ENCODE measurements at places on chromosomes 3 and 15.

DNA sequence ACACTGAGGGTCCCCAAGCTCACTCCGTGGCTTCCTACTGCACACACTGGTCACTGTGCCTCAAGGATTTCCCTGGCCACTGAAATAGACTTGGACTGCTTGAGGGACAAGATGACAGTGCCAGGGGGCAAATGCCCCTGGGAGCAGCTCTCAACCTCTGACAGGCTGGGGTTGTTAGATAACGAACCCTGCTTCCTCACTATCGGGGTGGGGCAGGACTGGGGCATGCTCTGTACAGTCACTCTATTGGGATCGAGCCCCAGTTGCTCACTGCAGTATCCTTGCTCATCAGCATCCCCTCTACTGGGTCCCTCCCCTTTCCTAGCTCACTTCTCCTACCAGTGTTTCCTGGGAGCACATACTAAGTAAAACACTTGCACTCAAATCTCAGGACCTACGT, 610.8 kb downstream of the NTRK3 start:
- DNase-seq = no peak

- no peak for DNase-seq
Measured at GRCh38 chr3:45199837-45200648, 26.0 kb downstream of the TMEM158 start.

- no peak for DNase-seq
Measured at GRCh38 chr3:73213896-73214295, 152.4 kb downstream of the EBLN2 start.

GRCh38 chr3:121505256-121505655, 40.5 kb downstream of the POLQ start:
- no peak for DNase-seq

GRCh38 chr3:143633816-143634215, 214.5 kb downstream of the SLC9A9 start:
- DNase-seq = no peak

- DNase-seq = no peak
Measured at GRCh38 chr15:101310161-101310480, 15.1 kb upstream of the SNRPA1 start.

- no peak for DNase-seq
Measured at GRCh38 chr15:57198654-57199291, 177.5 kb upstream of the CGNL1 start.

DNA sequence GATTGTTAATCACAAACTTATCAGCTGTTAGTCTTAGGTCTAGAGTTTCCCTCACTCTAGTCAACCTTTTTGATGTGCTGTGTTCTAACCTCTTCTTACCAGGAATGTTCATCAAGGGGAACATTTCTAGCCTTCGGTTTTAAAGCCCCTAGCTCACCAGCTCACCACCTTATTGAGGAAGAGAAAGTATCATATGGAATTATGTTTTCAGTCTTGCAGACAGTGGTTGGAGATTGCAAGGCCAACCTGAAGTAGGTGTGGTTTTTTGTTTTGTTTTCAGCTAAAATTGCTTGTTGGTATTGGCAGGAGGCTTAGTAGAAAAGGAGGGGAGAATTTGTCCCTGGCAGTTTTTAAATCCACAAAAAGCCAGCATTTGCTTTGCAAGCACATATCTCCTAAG, 48.4 kb upstream of the CCDC80 start:
- no peak for DNase-seq

DNA sequence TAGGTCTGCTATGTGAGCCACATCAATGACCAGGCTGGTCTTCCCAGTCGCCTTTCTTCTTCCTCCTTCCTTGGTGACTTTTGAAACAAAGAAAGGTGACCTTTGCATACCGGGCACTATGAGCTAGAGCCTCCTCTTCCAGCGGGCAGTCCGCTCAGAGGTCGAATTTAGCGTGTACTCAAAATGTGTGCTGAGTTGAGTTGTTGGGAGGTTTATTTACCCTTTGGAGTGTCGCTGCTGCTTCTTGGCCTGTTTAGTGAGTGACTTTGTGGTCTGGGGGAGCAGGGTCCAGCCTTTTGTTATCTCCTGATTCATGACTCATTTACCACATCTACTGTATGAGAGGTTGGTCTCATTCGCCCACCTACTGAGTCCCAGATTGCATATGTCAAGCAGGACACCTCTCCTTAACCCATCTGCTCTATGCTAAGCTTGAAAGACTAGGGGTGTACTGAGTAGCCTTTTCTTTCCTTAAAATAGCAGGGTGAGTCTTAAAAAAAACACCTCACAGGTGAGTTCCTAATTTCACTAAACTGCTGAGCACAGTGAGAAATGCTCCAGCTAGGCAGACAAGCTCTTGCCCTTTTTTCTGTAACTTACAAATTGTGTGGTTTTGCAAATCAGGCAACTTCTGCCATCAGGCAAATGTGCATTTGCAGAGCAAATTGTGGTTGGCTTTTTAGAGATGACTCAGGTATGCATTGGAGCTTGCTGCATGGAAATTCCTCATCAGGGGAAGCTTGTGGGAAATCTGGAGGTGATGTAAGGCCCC, 3.2 kb upstream of the SIAH2 start:
- no peak for DNase-seq
